ENCODE measurements at places on chromosomes 1 and 21.

- DNase-seq, result no peak
These were observed 411.7 kb downstream of the PTPRU start for GRCh38 chr1:29648026-29648425.

GRCh38 chr1:235720544-235720943 lies 71.0 kb upstream of the GNG4 start:
- peak; percentile 58 for DNase-seq

DNA sequence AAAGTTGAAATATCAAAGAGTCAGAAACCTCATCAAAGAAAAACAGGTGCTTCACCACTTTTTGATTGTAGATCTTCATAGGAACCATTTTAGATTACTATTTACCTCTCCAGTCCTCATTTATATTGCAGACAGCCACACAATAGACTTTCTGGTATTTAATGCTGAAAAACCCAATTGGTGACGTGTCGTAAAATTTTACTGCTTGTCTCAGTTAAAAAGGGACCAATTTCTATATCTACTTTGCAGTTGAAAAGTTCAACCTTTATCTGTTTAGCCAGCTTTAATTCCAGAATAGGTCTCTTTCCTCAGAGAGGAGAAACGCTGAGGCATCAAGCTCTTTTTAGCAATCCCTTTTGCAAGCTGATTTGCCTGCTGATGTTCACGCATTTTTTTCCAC lies 1722.4 kb downstream of the PLA2G4A start:
- no peak for DNase-seq

DNA sequence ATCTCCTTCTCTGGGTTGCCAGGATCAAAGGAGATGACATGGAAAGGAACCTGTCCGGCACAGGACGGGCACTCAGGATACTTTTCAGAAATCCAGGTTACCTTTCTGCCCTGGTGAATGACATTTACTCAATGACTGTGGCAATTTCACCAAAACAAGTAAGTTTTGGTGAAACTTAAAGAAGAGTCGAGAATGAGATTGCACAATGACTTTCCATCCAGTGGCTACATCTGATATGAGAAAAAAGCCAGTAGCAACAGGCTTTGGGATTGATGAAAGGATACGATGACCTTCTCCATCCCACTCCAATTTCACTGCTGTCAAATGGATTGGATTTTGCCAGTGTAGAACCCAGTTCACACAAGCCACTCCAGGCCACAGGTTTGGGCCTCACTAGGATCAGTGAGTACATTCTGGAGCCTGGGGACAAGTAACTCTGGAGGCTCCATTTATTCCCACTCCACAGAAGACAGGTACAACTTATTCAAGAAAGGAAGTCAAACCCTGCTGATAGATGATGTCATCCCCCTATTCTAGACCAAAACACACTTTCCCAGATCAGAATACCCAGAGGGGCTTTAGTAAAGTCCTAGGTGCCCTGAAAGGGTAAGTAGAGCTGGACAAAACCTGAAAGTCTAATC lies 63.3 kb downstream of the PLPP3 start:
- DNase-seq, result no peak

DNA sequence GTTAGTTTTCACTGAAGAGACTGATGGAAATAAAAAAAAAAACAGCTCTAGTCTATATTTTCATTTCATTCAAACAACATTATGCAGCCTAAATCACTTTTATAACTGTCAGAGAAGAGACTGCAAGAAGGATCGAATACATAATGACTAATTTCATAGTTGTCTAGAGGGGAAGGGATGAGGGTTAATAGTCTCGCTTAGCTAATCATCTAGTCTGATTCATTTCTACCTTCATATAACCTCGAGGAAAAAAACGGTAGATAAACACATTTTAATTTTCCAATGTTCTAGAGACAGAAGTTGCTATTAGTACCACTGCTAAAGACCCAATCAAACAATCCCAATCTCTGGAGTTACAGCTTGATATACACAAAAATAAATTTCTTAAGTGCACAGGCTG lies 3.5 kb downstream of the FUBP1 start:
- peak; percentile 50 for DNase-seq

DNA sequence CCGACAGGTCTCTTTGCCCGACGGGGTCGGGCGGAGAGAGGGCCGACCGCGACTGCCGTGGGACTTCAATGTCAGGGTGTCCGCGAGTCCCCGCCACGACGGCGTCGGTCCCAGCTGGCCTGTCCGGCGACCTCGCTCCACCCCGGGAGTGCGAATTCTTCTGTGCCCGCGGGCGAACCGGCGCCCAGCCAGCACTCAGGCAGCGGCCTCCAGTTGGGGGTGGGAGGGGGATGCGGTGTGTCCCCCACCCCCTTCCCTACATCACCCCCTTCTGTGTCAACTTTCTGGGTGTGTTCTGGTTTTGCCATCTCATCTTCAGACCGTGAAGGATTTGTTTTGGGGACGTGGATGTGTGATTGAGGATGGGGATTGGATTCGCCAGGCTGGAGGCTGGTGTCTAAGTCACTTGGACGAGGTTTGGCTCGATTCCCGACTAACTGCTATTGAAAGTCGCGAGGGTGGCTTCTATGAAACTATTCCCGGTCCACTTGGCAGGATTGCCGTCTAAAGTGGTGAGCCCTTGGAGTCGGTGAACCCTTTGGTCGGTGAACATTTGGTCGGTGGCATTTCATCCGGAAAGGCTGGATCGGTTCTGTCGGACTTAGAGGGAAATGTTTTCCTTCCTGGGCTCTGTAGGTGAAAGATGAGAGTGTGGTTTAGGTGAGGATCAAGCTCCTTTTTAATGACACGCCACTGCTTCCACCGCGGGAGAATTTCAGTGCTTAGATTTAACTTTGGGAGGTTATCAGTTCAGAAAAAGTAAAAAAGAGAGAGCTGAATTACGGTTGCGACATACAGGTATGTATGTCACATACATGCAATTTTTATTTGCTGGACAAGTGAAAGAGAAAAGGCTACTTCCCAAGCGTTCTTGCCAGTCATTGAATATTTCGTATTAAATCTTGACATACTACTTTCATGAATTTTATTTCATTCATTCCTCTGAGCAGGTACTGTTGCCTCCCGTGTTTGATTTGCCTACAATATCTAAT lies 771 bp downstream of the ABCD3 start:
- DNase-seq, result peak; percentile 68

GRCh38 chr1:169648187-169648586 lies 18.3 kb upstream of the SELP start:
- no peak for DNase-seq

DNA sequence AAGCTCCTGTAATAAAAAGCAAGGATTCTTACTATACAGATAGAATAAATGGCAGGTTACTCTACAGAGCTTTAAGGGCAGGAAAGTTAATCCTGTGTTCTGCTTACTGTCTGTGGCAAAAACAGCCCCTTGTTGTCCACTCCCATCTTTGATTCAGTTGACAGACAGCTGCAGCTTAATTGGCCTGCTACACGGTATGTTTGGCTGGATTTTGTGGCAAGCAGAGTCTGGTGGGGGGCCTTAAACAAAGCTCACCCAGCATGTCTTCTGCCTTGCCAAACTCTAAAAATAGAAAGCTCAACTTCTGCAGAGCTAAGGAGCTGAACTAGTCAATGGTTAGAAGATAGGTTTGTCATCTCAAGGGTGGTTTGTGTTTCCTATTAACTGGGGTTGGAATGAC lies 407.2 kb downstream of the HLX start:
- DNase-seq, result no peak

DNA sequence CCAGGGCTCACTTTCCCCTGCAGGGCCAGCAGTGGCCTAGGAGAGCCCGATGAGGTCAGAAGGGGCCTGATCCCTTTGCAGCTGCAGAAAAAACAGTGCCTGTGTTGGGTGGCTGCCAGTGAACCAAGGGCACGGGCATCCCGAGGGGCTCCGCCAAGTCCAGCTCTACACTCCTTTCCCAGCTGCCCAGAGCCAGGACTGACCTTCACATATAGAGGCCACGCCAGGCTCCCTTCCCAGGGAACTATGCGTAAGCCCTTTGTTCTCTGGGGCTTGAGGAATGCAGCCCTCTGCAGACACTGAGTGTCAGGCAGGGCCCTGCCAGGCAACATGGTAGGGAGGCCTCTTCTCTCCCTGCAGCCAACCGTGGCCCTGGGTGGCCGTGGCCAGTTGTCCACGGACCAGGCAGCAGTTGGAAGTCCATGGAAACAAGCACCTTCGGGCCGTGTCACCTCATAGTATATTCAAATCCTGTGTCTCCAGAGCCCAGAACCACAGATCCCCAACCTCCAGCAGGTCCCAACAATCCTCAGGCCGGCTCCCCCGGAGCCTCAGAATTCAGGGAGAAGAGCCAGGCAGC lies 194.0 kb downstream of the NPHP4 start:
- no peak for DNase-seq

GRCh38 chr1:202046748-202047708 lies 36.6 kb downstream of the ELF3 start:
- DNase-seq, result peak; percentile 35

- peak; percentile 8 for DNase-seq
These were observed 16.8 kb downstream of the HOOK1 start for GRCh38 chr1:59831529-59831928.

GRCh38 chr21:39029900-39030884 lies 153.1 kb downstream of the PSMG1 start:
- DNase-seq, result no peak

DNA sequence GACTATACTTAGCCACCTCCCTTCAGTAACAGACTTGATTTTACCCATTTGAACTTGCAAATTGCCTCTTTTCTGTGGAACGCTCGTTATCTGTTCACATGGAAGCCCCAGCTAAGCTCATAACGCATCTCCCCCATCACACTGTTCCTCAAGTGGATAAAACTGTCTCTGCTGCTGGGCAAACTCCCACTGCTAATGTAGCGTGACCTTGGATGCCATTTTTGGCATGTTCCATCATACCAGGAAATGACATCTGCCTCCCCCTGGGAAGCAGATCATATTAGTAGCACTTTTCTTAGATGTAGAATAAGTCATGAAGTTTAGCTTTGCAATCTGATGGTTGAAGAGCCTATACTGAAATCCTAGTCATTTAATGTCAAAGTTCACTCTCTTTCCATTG lies 528.7 kb upstream of the PLXNA2 start:
- DNase-seq, result no peak

GRCh38 chr1:22844621-22845020 lies 128.0 kb downstream of the LACTBL1 start:
- no peak for DNase-seq

- DNase-seq, result no peak
These were observed 59.6 kb upstream of the HOOK1 start for GRCh38 chr1:59755069-59755685.

DNA sequence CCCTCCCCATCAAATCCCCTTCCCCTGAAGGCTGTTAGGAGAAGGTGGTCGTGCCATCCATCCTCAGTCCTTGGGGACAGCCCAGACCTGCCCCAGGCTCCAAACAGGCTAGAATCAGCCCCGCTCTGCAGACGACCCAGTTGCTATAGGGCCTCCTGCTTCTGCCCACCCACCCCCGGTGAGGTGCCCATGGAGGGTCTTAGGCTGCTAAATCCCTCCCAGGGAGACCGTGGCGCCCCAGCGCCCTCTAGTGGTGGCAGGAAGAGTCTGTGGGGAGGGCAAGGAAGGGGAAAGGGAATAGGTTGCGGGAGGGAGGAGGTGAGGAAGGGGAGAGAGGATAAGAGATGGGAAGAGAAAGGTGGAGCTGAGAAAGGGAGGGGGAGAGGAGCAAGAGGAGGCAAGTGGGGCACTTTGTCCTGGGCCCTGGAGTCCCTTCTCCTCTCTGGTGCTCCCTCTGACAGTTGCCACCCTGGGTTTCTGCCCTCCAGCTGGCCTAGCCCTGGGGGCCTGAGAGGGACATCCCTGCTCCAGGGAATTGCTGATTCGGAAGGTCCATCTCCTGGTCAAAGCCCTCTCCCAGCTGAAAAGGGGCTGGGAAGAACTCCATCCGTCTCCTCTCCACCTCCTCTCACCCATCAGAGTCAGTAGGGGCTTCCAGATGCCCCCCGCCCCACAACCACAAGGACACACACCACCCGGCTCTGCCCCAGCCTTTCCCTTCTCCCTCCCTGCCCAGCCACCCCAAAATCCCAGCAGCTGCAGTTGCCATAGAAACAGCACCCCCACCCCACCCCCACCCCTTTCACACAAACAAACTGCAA lies 55.4 kb downstream of the CAMK2N1 start:
- DNase-seq, result peak; percentile 42
